ENCODE measurements at places on chromosomes 6 and 20. TPM values are rescaled to one million over a fixed set of nuclear protein-coding genes. Genes with fewer than 3 reads are reported as not detected.

DNA sequence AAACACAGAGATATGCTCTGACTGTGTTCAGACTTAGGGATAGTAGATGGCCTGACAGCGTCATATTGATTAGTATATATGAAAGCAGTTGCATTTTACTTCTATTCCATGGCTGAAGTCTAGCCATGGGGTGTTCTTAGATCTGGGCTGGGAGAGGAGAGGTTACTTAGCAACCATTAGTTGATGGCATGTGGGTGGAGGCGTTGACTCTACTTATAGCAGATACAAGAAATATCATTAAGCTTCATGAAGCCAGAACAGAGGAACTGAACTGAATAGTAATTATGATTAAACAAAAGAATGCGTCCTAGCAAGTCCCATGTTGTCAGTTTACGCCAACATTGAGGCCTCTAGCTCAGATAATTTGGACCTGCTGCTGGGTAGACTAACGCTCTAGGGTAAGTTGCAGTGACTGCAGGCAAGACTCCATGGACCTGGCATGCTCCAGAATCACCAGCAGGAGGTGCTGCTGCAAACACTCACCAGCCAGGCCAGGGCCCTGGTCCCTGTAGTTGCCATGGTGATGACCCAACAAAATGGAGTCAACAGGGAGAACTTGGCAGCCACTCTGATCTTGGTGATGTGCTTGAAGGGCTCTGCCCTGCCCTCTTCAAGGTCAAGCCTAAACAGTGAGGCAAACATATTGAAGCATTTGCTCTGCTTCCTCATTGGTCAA is 477.3 kb downstream of the PREX1 start:
- H3K27me3 ChIP-seq, result peaks cover 8% of the 10 kb centered on the region
- H3K27ac ChIP-seq, result no peak overlapping the region
- H3K36me3 ChIP-seq, result no peaks in the 10 kb centered on the region

DNA sequence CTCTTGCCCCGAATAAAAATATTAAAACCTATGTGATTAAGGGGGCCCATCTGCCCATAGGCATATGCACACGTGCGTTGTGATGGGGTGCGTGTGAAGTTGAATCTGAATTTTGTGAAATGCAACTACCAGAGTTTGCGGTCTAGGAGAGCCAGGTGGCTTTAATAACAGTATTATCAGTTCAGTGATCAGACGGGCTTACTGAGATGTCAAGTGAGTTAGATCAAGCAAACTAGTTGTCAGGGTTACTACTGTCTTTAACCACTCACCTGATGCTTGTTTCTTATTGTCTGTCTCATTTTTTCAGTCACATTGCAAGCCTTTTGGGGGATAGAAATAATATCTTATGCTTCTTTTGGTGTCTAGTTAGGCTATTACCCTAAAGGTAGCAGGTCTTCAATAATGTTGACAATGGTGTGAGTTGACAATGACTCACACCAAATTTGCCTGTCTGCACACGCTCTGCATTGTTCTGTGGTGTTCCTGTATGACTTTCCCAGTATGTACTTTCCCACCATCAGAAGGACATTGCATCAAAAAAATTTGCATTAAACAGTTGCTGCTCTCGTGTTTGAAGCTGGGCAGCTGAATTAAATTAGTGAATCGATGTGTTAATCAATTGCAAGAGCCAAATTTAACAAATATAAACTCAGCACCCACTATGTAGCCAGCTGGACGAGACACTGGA is 103.1 kb upstream of the NAA20 start:
- no peak overlapping the region for H3K4me3 ChIP-seq
- peaks cover 20% of the 10 kb centered on the region for H3K4me1 ChIP-seq
- no peaks in the 10 kb centered on the region for H3K36me3 ChIP-seq
- H3K27me3 ChIP-seq, result no peaks in the 10 kb centered on the region

GRCh38 chr6:52522655-52523054 is 54.2 kb downstream of the TRAM2 start:
- DNase-seq, result peak; percentile 88
- no peaks in the 10 kb centered on the region for H3K27me3 ChIP-seq
- peak overlapping the region; percentile 75 for H3K27ac ChIP-seq
- H3K4me1 ChIP-seq, result peaks cover 65% of the 10 kb centered on the region

DNA sequence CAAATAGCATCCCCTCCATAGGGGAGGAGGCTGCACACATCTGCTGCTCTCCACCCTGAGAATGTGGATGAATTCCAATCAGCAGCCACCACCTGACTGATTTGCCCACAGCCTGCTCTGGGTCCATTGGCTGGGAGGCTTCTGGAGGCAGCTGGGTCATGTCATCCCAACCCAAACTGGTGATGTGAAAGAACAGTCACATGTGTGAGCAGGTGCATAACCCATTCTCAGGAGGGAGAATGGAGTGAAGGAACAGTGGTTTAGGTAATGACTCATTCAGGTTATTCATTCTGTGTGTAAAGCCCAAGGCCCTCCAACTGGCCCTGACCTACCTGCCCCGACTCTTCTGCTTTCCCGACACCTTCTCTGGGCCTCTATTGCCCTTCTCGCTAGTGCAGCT is 90.9 kb upstream of the GCM1 start:
- no peaks in the 10 kb centered on the region for H3K36me3 ChIP-seq
- H3K4me1 ChIP-seq, result no peaks in the 10 kb centered on the region
- no peak overlapping the region for H3K27ac ChIP-seq
- DNase-seq, result no peak

Gene FGD2
- total RNA-seq, result not detected
